ENCODE measurements at places on chromosomes 7 and 10.

GRCh38 chr10:92789067-92789466, 59.3 kb upstream of the EXOC6 start:
- DNase-seq, result no peak

GRCh38 chr10:119713744-119714483, 11.9 kb upstream of the INPP5F start:
- DNase-seq, result no peak

GRCh38 chr10:122571892-122572291, 11.3 kb downstream of the DMBT1 start:
- DNase-seq, result no peak

GRCh38 chr10:125607689-125608290, 75.2 kb downstream of the TEX36 start:
- no peak for DNase-seq

GRCh38 chr10:43502931-43503330, 66.0 kb downstream of the ZNF487 start:
- no peak for DNase-seq

DNA sequence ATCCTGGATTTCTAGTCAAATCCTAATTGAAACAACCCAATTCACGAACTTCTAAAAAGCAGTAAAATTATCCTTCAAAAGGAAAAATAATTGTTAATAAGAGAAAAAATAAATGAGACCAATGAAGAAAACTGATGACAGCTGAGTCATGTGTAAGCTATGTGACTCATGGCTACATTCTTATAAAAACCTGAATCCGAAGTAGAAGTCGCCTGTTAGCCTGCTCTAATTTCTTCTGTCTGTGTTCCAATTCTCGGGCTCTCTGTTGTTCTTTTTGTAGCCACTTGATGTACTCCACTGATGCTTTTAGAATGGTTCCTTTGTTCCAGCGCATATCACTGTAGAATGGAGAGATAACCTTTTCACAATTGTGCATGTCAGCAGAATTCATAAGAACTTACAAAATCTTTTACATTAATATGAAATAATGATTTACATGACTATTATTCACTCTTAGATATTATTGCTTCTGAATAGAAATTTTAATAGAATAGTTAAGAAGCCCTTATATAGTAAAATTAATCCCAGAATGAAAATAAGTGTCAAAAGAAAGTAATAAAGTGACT, 88.8 kb downstream of the TFEC start:
- peak; percentile 13 for DNase-seq

GRCh38 chr7:140230516-140230860, 53.7 kb upstream of the KDM7A start:
- no peak for DNase-seq

DNA sequence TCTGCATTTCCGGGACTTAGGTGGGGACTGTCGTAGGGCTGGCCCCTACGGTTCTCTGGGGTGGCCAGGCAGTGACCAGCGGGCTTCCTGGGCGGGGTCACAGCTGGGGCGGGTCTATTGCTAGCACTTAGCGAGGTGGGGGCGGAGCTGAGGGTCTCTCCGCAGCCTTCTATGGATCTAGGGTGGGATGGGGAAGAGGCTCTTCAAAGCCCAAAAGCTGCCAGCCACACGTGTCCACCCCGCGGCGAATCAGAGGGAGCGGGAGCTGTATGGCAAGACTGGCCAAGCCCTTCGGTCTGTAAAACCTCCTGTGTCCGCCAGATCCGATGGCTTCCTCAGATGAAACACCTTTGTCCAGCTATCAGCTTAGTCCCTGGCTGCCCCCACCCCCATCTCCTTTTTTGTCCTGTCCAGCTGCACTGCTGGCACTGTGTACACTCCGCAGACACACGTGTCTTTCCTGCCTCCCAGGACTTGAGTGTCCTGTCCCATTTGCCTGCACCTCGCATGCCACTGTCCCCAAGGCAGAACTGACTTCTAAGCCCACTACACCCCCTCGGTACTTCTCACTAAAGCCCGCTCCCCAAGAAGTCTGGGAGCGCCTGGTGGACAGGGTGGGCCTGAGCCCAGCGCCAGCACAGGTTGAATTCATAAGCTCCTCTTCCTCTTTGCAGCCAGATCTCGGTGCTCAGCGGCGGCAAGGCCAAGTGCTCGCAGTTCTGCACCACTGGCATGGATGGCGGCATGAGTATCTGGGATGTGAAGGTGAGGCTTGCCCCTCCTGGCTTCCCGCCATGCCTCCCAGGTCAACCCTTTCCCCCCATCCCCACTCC, 14.8 kb downstream of the PDAP1 start:
- DNase-seq, result no peak

DNA sequence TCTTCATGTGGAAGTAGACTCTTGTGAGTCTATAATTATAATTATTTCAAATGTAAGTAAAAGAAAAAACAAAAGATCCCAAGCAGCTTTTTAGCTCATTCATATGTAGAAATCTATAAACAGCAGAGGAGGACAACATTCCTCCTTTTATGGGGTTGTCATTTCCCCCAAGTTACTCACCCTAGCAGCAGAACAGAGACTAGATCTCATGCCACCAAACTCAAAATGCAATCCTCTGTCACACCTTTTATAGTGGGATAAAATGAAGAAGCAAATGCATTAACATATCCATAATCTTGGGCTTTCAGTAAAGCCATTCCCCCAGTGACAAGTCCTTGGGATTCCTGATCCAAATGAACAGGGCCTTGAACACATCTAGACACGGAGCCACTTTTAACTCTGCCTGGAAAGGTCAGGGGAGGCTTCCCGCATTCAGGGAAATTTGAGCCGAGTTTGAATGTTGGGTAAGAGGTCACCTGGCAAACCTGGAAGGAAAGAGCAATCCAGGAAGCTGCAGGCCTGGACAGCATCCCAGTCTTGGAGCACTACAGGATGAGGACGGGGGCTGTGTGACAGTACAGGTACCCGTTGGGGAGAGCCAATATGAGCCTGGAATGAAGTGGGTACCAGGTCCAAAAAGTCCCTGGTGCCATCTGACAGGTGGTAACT, 76.4 kb downstream of the DOCK4 start:
- no peak for DNase-seq

DNA sequence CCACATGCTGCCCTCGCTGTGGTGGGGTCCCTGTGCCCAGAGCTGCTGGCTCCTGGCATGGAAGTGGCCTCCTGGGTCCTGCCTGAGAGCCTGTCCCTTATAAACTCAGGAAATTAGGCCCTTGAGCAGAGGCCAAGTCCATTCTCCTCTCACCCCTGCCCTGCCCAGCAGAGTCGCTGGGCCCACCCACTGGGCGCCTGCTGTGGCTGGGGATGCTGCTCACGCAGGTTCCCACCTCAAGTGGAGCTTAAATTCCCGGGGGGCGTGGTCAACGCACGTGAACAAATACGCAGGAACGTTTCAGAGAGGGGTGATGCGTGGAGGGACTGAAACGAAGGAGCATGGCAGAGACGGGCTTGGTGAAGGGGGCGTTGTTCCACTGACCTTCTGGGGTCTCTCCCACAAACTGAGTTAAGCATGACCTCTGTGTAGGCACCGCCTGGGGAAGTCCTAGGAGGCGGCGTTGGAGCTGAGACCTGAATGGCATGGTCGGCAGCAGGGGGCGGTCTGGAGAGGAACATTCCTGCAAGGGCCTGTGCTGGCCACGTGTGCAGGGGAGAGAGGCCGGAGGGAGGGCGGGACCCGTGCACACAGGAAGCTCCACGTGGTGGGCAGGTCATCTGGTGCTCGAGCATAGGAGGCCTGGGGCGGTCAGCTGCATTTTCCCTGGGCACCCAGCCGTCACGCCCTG, 27.9 kb downstream of the FAM20C start:
- DNase-seq, result no peak

DNA sequence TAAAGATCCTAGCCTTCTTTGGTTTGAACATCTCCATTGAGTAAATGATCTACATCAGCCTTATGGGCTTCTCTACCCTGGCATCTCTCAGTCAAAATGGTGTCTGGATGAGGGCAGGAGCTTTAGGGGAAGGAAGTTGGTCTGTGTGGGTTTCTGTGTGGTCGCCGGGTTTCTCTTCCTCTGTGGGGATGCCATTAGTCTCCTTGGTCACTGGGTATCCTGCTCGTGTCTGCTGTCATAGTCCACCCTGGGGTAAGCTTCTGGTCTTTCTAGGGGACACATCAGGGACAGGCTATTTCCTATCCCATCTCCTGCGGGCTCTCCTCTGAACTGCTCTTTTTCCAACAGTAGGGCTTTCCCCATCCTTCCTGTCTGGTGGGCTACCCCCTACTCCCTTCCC, 150.3 kb upstream of the NPY start:
- no peak for DNase-seq

DNA sequence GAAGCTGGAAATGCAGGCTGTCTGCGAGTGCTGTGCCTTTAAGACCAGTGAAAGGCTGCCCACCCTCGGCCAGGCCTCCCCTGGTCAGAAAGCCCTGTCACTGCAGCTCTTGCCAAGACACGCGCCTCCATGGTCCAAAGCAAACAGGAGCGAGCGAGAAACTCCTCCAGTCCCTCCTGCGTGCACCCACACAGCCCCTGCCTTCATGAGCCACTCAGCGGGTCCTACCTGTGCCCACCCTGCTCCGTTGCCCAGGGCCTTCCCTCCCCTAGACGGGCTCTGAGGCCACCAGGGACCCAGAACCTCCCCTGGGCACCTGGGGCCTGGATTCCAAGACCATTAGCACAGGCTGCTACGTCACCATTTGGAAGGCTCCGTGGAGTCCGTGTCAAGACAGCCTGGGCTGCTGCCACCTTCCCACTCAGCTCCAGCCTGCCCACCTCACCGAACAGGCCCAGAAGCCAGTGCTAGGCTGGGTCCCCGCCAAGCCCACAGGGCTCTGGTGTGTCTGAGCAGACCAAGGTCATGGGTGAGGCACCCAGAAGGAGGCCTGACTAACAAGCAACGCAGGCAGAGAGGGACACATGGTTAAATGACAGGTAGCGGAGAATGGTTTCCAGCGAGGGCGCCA, 144.5 kb downstream of the NEURL1 start:
- DNase-seq, result peak; percentile 86

DNA sequence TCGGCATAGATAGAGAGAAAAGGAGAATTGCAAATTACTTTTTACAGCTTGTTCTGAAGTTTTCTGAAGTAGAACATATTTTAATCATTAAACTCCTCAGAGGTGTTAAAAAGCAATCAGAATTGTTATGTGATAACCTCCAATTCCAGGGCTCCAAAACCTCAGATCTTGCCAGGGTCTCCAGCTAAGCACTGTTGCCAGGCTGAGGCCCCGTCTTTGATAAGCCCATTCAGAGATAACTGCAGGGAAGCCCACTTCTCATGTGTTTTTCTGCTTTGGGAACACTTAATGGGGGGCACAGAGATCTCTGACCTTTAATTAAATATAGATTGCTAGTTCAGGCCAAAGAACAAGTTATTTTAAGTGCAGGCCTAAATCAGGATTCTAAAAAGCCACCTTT, 40.4 kb downstream of the GFRA1 start:
- DNase-seq, result no peak

GRCh38 chr10:64486149-64486548, 964.9 kb downstream of the REEP3 start:
- DNase-seq, result peak; percentile 0

GRCh38 chr10:52906046-52906445, 133.5 kb upstream of the MBL2 start:
- DNase-seq, result no peak

DNA sequence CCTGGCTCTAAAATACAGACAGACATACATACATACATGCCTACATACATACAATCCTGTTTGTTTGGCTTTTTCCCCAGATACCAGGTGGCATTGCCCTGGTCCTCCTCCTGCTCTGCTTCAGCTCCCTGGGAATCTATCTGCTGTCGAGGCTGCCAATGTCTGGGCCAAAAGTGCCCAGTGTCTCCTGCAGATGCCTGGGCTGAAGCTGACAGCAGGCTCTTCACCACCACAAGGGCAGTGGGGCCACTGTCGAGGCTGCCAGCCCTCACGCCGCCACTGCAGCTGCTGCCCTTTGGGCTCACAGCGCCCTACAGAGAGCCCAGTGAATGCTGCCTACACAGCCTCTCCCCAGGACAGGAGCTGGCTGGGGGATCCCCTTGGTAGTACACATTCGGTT, 18.0 kb upstream of the STN1 start:
- DNase-seq, result no peak

GRCh38 chr7:63030061-63030460, 968.6 kb upstream of the ZNF722 start:
- no peak for DNase-seq

DNA sequence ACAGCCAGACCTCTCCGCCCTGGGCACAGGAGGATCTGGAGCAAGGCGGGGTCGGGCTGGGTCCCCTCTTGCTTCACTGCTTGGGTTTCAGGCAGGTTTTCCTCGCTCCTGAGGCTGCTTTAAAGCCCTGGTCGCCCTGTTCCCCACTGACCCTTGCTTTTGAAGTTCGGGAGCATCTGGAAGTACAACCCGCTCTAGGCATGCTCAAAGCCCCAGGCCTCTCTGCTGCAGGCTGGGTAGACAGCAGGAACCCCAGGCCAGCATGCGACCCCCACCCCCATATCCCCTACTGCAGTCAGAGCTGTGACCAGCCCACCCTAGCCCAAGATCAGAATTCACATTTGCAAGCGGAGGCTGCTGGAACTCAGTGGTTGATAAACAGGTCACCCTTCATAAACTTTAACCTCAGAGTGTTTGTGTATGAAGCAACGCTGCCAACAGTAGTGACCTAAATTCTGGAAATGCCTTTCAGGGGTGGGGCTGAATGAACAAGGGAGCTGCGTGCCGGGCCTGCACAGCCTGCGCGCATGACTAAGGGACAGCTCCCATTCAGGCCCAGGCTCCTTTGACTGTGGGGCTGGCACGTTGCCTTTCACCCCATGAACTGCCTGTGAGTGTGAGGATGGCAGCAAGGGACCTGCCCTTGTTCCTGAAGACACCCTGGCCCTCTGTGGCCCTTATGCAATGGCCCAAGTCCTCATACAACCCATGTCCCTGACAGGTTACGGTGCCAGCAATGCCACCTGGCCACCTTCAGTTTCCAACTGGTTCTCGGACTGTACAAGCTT, 52.5 kb downstream of the PROSER2 start:
- peak; percentile 26 for DNase-seq

DNA sequence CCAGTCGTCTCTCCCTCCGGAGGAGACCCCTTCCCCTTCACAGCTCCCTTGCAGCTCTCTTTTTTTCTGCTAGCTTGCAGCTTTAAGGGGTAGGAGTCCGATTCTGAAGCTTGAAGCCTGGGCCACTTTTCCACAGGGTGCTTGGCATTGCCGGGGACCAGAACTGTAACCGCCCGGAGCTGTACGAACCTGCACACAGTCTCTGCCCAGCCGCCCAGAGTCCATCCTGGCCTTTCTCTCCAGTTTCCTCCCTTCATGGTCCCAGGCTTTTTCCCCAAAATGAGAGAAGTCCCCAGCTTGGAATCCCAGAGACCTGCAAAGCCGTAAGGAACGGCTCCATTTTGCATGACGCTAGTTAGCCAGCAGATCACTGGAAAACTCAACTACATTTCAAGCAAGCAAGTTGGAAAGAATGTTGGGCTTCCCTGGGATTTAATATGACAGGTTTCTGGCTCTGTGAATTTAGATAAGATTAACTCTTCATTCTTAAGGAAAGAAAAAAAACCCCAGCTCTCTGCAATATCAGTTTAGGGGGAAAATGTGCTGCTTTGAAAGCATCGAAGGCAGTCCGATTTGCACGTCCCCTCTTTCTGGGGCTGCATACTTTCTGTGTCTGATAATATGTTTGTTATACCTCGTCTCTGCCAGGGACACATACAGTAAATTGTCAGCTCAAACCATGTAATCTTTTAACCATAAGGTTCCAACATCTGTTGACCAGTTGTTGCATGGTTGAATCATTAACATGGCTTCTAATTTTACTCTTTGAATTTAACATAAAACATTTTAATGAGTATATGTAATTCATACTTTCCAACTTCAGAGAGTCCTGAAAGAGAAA, 190.0 kb upstream of the LYZL2 start:
- no peak for DNase-seq

- DNase-seq, result no peak
Observed at GRCh38 chr7:89914711-89915110, 239.6 kb upstream of the STEAP1 start.

- DNase-seq, result no peak
Observed at GRCh38 chr10:63525021-63525420, 3.8 kb downstream of the REEP3 start.
